ENCODE measurements at places on chromosomes 11 and 22.
A peak's percentile ranks its signal among the peaks of the same experiment; 100 is the strongest.

DNA sequence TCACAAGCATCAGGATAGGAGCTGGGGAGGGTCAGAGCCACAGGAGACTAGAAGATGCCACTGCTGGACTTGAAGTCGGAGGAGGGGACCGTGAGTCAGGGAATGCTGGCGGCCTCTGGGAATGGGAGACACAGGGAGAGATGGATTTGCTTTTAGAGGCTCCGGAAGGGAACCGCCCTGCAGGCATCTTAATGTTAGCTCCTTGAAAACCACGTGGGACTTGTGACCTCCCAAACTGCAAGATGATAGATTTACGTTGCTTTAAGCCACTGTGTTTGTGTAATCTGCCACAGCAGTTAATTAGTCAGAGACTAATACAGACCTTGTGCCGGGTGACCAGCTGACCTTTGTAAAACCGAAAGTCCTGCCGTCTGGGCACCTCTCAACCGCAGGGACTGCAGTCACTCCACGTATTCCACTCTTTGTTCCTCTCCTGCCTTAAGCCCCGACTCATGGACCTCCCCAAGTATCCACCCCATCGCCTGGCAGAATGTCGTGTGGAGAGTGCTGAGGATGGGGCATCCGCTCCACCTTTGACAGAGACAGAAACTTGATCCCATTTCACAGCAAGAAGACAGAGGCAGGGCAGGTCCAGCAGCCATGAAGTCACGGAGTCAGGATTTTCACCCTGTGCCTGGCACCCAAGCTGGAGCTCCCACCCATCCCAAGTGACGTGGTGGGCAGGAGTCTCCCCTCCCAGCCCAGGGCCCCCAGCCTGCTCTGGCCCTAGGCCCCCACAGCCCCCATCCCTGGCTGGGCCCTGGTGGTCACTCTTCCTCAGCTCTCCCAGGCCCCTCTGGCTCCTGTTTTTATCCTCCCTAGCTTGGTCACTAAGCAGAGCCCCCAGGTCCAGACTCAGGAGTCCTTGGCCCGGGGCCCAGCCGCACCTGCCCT, 19.4 kb upstream of the CTSD start:
- no peak for DNase-seq

DNA sequence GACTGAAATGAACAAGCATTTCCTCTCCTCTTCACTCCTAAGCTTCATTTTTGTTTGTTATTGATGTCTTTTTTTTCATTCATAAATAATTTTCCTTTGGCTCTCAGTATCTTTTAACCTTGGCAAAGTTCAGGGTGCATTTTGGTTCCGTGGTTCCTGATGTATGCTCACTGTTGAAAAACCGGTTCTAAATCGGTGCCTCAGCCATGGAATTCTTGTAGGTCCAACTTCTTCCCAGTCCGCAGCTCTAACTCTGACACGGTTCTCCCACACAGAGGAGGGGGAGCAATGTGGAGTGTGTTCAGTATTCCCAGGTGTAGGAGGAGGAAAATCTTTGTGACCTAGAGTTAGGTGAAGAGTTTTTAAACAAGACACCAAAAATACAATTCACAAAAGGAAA, 12.6 kb upstream of the MS4A15 start:
- DNase-seq: no peak

- DNase-seq: no peak
Observed at GRCh38 chr11:19536131-19536530, 176.5 kb upstream of the NAV2 start.

DNA sequence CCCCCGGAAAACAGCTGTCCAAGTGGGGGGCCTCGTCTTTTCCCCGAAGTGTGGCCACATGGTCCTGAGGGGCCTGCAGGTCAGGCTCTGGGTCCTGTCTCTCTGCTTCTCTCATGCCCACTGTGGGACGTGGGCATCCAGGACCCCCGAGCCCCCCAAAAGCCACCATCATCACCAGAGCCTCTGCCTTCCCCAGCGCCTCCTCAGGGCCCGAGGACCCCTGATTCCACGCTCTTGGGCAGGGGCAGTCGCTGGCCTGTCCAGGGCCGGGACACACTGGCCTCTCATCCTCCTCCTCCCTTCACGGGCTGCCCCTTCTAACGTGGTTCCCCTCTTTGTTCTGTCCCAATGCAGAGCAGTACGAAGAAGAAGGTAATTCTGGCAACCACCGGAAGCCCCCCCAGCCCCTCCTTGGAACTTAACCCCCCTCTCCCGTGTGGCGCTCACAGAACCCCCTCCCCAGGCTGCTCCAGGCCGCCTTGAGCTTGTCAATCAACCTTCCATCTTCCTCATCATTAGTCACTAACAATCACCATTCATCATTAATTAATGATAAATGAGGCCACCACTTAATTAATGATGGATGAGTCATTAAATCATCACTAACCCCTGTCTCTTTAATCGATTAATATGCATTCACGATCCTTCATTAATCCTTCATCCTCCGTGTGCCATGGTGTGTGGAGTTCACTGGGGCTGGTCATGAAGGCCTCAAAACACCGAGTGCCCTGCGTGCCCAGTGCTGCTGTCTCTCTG, 3.9 kb downstream of the TNNT3 start:
- no peak for DNase-seq

DNA sequence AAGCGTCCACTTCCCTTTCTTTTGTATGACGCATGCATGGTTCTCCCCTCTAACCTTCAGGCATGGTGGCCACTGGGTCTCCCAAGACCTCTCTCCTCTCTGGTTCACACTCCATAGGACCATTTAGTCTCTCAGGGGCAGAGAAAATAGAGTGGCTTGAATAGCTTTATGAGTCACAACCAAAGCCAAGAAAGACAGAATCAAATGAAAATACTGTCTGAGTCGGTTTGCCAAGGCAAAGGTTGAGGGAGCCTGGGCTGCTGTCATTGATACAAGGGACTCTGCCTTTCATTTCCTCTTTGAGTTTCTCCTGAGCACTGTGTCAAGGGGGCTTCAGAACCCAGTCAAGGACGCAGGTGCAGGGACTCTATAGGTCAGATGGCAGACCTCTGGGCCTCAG, 44.2 kb downstream of the TENM4 start:
- DNase-seq: no peak

DNA sequence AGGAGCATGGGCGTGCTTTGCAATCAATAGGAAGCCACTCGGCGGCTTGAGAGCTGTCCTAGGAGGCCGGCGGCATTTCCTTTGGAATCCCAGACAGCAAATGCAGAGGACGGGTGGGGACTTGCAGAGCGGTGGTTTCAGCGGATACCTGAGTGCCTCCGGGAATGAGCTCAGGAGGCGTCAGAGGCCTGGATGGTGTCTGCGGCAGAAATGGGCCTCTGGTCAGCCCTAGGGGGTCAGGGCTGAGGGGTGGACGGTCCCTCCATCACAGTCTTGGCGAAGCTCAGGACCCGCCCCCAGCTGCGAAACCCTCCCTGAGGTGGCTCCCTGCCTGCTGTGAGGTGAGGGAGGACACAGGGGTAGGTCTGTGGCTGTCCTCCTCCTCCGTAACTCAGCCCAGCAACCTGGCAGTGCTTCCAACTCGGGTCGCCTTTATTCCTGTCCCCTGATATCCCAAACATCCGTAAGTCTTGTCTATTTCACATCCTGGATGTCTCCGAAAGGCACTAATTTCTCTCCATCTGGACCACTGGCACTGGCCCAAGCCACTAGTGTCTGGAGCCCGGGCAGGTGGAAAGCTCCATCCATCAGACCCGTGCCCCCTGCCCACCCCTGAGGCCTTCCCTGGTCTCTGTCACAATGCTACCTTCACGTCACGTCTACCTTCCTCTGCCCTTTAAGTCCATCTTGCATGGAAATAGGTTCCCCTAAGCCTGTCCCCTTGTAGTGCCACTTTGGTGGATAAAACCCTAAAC, 686.6 kb downstream of the BRD1 start:
- DNase-seq: no peak

DNA sequence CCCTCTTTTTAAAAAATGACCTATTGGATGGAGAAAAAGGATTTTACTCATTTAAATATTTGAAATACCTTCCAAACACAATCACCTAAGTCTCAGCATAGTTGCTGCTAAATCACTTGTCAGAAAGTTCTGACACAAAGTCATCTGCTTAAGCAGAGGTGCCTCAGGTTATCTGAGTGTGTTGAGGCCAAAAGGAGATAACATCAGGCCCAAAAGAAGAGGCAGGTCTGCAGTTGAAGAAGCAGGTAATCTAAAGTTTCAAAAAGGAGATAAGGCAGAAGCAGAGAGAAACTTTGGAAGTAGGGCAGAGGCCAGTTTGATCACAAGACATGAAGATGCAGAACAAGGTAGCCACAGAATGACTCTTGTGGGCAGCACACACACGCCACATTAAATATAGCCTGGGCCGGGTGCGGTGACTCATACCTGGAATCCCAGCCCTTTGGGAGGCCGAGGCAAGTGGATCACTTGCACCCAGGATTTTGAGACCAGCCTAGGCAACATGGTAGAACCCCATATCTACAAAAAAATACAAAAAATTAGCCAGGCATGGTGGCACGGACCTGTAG, 175.7 kb upstream of the API5 start:
- DNase-seq: no peak

DNA sequence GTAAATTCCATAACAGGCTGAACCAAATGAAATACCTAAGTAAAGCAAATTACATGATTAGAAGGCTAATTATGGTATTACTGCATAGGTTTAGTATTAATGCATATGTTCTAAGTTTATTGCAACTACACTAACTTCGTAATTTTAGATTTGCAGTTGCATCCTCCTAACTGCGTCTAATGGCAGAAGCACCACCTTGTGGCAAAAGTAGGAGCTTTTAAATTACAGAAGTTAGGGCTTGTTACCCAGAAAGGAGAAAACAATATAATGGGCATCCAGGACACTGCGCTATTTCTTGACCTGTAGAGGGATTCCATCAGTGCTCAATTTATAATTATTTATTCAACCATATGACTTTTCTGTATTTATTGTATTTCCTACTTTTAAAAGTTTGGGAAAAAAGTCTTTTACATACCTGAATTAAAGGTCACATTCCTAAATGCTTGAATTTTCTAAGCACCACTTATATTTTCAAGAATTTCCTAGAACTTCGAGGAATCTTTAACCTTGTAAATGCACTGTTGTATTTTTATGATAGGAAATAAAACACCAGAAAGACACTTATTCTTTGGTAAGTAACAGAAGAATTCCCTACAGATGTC, 16.3 kb upstream of the GPR83 start:
- peak; percentile 34 for DNase-seq

DNA sequence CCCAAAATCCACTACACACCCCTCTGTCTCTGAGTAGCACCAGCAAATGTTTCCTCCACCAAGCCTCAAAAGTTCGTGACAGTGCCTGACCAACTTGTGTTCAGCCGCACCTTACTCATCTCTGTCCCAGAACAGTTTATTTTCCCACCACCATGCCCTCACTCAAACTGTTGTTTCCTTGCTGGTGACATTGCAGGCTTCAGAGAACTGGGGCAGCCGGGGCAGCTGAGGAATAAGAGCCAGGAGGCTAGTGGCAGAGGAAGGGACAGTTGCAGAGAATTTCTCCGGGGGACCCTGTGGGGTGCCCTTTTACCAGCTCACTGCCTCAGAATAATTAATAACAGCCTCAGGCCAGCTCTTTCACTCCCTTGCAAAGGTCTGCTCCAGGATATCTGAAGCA, 709 bp upstream of the KCNE3 start:
- DNase-seq: no peak

DNA sequence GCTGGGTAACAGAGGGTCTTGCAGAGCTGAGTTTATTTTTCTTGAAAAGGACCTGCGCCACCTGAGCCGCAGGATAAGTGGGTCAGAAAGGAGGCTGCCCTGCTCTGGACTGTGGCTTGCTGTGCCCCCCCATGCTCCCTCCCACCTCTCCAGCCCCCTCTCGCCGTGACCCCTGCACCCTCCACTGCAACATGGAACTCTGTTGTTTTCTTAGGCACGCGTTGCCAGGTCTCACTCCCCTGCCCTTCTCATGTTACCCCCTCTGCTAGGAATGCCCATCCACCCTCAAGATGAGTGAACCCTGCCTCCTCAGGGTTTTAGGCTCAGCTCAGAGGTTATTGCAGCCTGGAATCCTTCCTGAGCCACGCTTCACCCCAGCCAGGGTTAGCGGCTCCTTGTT, 10.8 kb downstream of the ETS1 start:
- no peak for DNase-seq

- no peak for DNase-seq
Observed at GRCh38 chr11:67062526-67063373, 6.1 kb downstream of the RHOD start.

GRCh38 chr11:1668911-1669473, 28.0 kb upstream of the KRTAP5-6 start:
- no peak for DNase-seq

GRCh38 chr11:14262271-14262846, 96.6 kb downstream of the RRAS2 start:
- no peak for DNase-seq

GRCh38 chr22:23397008-23397612, 183.0 kb downstream of the IGLL1 start:
- no peak for DNase-seq

- no peak for DNase-seq
Observed at GRCh38 chr22:38132136-38132535, 21.7 kb upstream of the BAIAP2L2 start.

GRCh38 chr11:118740892-118741291, 50.1 kb downstream of the DDX6 start:
- no peak for DNase-seq

- DNase-seq: no peak
Observed at GRCh38 chr11:58726737-58727414, 4.9 kb downstream of the GLYAT start.

GRCh38 chr11:70323806-70324205, 53.3 kb downstream of the PPFIA1 start:
- no peak for DNase-seq

- no peak for DNase-seq
Observed at GRCh38 chr11:134742956-134743819, 331.1 kb upstream of the B3GAT1 start.

DNA sequence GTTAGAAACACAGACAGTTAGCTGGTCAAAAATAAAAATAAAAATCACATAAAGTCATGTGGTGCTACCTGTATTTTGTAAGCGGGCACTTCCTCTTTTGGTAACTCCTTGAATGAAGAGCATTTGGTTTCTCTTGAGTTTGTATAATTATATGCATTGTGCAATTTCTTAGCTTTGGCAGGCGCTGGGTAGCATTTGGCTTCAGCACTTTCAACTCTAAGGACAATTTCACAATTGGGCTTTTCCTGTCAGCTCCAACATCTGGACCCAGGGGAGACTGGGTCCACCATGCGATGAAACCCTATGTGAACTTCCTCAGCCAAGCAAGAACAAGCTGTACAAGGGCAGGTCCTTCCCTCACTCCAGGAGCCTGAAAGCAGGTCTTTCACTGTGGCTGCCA, 169.1 kb downstream of the RRAS2 start:
- no peak for DNase-seq

GRCh38 chr11:14519597-14519916, 629 bp downstream of the PSMA1 start:
- DNase-seq: peak; percentile 59

DNA sequence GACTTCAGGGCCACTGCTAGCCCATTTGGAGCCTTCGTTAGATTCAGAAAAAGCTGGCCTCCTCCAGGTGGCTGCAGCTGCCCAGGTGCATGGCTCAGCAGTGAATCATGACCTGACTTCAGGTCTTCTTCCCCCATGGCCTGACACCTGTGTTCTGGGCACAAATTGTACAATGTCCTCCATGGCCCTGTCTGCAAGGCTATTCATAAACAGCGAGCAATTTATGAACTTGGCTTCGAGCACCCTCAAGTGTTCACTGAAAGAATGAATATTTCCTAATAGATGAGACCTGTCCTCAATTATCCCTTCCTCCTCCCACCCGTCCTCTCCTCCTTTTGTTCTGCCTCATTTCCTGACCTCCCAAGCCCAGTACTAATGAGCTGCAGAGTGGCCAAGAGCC, 12.2 kb upstream of the VPS37C start:
- DNase-seq: peak; percentile 30

GRCh38 chr11:1667121-1667850, 29.7 kb upstream of the KRTAP5-6 start:
- DNase-seq: no peak

- DNase-seq: no peak
Observed at GRCh38 chr22:39240831-39241793, 3.7 kb downstream of the PDGFB start.
